ENCODE measurements at places on chromosomes 13 and 19.

GRCh38 chr19:30784850-30785457 lies 412.8 kb downstream of the ZNF536 start:
- DNase-seq = peak; percentile 84

- DNase-seq = no peak
Observed at GRCh38 chr13:28273919-28274318, 135.6 kb downstream of the PAN3 start.

- peak; percentile 67 for DNase-seq
Observed at GRCh38 chr13:23979361-23980159, 82.3 kb upstream of the C1QTNF9B start.

- no peak for DNase-seq
Observed at GRCh38 chr13:32622827-32623226, 36.6 kb downstream of the PDS5B start.

- DNase-seq = no peak
Observed at GRCh38 chr13:84946192-84946591, 853.0 kb downstream of the SLITRK6 start.

DNA sequence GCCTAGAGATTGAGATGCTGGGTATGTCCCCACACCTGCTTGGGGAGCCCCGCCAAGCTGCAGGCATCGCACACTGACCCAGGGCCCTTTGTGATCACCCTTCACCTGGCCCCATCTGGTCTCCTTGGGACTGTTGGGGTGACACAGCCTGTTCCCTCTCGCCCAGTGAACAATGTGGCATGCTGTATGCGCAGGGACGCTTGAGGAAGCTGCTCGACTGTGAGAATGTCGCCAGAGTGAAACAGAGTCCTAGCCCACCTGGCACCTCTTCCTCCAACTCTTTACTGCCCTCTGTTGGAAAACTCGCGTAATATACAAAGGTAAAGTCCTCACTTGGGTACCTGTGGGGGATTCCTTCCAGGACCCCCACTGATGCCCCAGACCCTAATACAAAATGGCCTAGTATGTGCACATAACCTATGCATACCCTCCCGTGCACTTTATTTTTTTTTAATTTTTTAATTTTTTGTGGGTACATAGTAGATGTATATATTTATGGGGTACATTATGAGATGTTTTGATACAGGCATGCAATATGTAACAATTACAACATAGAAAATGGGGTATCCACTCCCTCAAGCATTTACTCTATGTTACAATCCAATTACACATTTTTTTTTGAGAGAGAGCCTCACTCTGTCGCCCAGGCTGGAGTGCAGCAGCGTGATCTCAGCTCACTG lies 9.0 kb downstream of the BLOC1S3 start:
- peak; percentile 46 for DNase-seq

DNA sequence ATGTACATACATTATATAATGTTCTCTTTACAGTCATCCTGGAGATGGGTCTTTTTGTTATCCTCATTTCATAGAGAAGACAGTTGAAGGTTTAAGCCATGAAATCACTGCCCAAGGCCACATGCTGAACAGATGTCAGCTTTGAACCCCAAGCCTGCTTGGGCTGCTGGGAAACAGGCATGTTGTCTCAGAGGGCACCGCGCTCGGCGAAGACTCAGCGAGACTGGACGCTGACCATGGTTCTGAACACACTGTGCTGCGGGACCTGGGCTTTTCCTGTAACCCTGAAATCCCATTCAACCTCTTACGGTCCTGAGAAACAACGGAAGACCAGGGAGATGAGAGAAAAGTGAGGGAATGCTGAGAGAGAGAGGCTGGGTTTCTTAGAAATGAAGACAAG lies 27.3 kb downstream of the LRFN3 start:
- DNase-seq = peak; percentile 78

GRCh38 chr19:19650331-19650730 lies 6.9 kb upstream of the GMIP start:
- no peak for DNase-seq

DNA sequence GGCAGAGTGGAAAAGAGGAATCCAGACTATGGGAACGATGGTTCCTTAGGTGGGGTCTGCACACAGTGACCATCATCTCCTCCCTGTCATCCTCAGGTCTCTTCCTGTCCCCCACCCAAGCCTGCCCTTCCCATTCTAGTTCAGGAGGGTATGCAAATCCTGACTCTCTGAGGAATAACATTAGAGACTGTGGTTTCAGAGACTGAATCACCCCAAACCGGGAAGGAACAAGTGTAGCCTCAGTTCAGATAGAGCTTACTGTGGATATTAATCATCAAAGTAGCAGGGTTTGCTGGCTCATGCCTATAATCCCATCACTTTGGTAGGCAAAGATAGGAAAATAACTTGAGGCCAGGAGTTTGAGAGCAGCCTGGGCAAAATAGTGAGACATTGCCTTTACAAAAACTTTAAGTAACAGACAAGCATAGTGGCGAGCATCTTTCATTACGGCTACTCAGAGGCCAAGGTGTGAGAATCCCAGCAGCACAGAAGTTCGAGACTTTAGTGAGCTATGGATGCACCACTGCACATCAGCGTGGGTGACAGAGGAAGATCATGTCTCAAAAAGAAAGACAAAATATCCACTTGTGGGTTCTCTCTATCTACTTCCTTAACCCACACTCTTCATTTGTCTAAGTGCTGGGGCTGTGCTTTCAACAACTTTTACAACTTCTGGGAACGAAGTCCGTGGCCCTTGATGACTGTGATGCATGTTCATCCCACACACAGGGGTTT lies 19.3 kb upstream of the LGALS13 start:
- DNase-seq = no peak

- DNase-seq = no peak
Observed at GRCh38 chr13:111095031-111095840, 19.9 kb upstream of the ARHGEF7 start.

- peak; percentile 76 for DNase-seq
Observed at GRCh38 chr13:113951246-113951999, 22.5 kb downstream of the C13orf46 start.

DNA sequence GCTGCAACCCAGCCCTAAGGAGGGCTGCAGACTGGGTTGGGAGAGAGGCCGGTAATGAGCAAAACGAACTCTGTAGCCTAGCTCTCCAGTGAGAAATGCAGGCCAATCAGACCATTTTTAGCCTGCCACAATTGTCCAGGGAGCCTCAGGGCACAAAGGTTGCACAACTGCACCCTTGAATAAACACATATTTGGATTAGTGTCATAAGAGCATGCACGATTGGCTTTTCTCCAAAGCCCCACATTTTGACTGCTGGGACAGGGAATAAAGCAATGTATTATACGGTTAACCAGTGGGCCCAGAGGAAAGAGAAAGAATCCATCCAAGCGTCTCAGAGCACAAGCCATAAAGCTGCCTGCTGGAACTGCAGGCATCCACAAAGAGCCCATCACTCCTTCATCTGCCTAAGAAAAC lies 729.4 kb upstream of the SGCG start:
- no peak for DNase-seq

DNA sequence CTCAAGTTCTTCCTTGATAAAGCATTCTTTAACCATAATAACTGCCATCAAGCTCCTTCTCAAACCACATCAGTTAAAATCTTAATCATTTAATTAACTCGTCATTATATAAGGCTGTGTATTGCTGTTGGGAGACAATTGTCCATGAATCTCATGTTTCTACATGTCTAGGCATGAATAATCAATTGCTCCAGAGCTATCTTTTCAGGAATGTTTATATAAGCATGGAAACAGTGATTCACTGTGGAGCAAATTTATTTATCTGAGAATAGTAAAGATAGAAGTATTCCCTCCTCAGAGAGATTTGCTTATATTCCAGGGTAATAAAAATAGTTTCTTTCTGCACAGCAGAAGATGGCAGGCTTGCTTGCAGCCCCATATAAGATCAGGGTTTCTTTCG lies 71.1 kb downstream of the CBY2 start:
- DNase-seq = no peak

DNA sequence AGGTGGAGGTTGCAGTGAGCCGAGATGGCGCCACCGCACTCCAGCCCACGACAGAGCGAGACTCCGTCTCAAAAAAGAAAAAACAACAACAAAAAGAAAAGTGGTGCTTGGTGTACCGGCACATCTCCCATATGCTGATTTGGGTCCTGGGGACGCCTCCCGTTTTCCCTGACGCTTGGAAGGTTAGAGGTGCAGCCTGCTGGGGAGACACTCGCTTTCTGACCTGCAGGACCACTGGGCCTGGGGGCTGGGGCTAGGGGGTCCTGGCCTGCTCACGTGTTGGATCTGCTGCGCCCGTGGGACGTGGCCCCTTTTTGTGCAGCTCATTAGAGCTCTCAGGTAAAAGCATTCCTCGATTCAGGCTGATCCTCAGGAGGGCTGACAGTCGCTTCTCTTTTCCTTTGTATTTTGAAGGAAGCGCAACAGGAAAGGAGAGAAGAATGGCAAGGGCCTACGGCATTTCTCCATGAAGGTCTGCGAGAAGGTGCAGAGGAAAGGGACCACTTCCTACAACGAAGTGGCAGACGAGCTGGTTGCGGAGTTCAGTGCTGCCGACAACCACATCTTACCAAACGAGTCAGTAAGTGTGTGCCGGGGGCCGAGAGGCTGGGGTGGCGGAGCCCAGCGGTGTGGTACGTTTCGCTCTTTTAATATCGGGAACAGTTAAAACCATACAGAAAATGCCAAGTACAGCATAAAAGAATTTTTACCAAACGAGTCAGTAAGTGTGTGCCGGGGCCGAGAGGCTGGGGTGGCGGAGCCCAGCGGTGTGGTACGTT lies 25.1 kb downstream of the ATP4B start:
- no peak for DNase-seq

GRCh38 chr13:22178878-22179277 lies 508.0 kb downstream of the FGF9 start:
- no peak for DNase-seq

- DNase-seq = no peak
Observed at GRCh38 chr13:44884076-44884729, 105.1 kb downstream of the NUFIP1 start.

GRCh38 chr19:46902402-46902766 lies 41.6 kb downstream of the ARHGAP35 start:
- no peak for DNase-seq

DNA sequence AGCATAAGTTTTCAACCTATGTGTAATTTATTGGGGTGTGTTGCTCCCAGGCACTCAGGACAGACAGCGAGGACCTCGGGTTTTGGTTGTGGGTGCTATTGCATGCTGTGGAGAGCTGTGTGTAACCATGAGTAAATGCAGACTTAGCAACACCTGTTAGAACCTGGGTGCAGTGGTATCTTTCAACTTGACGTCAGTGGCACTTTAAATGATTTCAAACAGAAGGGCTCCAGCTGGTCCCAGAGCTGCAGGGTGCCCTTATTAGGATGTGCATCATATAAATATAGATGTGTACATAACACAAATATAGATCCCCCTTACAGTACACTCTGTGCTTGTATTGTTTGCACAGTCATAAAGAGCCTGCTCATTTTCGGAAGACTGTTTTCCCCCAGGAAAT lies 228.3 kb upstream of the IRS2 start:
- no peak for DNase-seq

DNA sequence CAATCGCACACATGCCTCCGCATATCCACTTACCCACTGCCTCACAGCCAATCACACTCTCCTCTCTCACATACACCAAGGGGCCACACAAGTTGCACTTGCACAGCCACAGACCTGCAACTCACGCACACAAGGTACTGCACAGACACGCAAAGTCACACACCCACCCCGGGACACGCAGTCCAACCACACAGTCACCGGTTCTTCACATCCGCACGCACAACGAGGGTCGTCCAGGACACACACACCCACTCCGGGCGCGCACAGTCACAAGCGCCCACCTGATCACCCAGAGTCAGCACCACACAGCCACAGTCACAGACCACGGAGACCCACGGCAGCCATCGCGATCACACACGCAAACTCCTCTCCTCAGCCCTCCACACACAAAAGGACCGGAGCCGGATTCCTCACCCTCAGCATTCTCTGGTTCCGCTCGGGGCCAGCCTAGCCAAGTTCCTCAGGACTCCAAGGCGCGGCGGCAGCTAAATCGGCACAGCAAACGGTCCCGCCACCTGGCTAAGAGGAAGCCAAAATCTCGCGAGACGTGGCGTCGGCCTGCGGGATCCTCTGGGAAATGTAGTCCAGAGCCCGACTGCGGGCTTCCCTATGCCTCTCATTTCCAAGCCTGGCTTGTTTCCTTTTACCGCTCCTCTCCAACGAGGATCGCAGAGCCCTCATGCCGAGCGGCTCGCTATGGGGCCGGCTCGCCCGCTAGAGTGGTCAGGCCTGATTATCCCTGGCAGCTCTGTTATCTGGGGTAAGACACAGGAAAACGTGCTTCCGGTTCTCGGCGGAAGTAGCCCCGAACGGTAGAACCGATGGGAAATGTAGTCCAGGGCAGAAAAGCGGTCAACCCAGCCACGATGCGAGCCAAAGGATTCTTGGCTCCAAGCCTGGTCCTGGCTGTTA lies at the start of gene ZNF850:
ZNF850 (minus strand) TSS at position 497 of the 912 bp plus-strand sequence. CDS start 10,201 bp downstream, outside the sequence.
- DNase-seq = peak; percentile 96

DNA sequence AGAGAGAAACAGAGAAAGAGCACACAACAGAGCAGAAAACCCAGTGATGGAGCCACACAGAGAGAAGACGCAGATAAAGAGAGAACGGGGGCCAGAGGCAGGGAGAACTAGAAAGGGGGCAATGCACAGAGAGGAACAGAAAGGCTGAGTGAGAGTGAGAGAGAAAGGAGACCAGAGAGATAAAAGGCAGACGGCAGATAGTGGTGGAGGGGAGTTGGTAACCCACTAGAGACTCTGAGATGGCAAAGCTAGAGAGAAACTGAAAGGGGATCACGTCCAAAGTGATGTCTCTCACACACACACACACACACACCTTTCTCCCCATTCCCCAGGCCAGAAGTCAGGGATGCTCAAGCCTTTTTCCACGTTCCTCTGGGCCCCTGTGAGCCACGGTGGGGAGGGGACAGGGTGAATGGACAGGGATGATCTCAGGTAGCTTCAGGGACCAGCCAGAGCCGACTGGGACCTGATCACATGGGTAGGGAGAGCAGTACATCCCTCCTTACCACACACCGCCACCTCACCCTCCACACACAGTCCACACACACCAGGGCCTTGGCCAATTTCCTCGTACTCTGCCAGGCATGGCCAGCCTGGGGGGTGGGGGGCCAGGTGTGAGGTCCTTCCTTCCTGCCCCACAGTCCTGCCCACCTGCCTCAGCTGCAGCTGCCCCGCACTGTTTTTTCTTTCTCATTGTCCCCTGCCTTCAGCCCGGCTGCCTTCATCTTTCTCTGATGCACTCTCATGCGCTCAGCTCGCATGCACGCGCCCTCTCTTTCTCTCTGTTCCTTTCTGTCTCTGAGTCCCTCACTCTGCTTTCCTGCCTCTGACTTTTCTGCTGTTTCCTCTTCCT lies 22.5 kb upstream of the POU2F2 start:
- DNase-seq = no peak

- no peak for DNase-seq
Observed at GRCh38 chr13:63299866-63300394, 1884.3 kb upstream of the PCDH20 start.

DNA sequence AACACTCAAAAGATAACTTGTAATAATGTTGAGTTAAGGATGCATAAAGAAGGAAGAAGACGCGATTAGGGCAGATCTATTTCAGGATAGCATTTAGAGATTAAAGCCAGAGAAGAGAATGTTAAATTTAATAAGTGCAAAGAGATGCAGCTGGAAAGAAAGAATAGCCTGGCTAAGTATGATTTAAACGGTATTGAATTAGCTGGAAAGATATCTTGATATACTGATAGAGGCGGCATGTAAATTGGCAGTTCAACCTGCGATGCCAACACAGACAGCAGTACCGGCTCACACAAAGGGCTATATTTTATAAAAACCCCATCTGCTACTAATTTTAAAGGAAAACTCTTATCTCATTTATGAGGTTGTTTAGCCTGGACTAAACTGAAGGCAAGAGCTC lies 121.4 kb downstream of the ENOX1 start:
- no peak for DNase-seq

- DNase-seq = no peak
Observed at GRCh38 chr13:114256547-114256946, 21.9 kb downstream of the CDC16 start.

Measured in WTC11 (cell line).